Thoracic aorta endothelial cell (primary cell): ENCODE measurements at places on chromosomes 11 and 22. TPM values are rescaled to one million over a fixed set of nuclear protein-coding genes. Genes with fewer than 3 reads are reported as not detected.

RNH1 gene
- total RNA-seq = 127 and 179 TPM in 2 replicates

ISX gene
- total RNA-seq = not detected in 2 replicates

RRM1 gene
- total RNA-seq = 183 and 200 TPM in 2 replicates

CHRM1 gene
- total RNA-seq = not detected in 2 replicates

TRMT2A gene
- 33.4 and 38.6 TPM in 2 replicates for total RNA-seq

CLDN5 gene
- total RNA-seq = 271 and 542 TPM in 2 replicates

OR8G1 gene
- total RNA-seq = not detected in 2 replicates

APOL4 gene
- 1.1 and 1.3 TPM in 2 replicates for total RNA-seq

EFEMP2 gene
- total RNA-seq = 18.9 and 22.0 TPM in 2 replicates

ZC3H12C gene
- 21.0 and 22.4 TPM in 2 replicates for total RNA-seq

KCNA4 gene
- not detected in 2 replicates for total RNA-seq

CSRP3 gene
- not detected in 2 replicates for total RNA-seq

APOBEC3H gene
- 0.40 and 0.79 TPM in 2 replicates for total RNA-seq

SYT7 gene
- 0.13 and 0.36 TPM in 2 replicates for total RNA-seq

RASGRP2 gene
- 0.27 and 0.50 TPM in 2 replicates for total RNA-seq

CCDC73 gene
- not detected in 2 replicates for total RNA-seq

USP35 gene
- 6.6 and 8.9 TPM in 2 replicates for total RNA-seq

MS4A7 gene
- not detected in 2 replicates for total RNA-seq

INSC gene
- 0.07 TPM in 1 of 2 replicates, not detected in the other for total RNA-seq

TSSK2 gene
- not detected in 2 replicates for total RNA-seq

POU2AF2 gene
- total RNA-seq = not detected in 2 replicates

CD81 gene
- 157 and 189 TPM in 2 replicates for total RNA-seq

TECTA gene
- total RNA-seq = 0.40 and 0.50 TPM in 2 replicates

SLC6A5 gene
- total RNA-seq = not detected in 2 replicates

DKK3 gene
- total RNA-seq = 122 and 143 TPM in 2 replicates

SCGB2A2 gene
- not detected in 2 replicates for total RNA-seq

RFPL3 gene
- not detected in 2 replicates for total RNA-seq

CHADL gene
- total RNA-seq = 0.43 and 0.53 TPM in 2 replicates

OR52H1 gene
- 0.22 TPM in 1 of 2 replicates, not detected in the other for total RNA-seq

ASCL2 gene
- not detected in 2 replicates for total RNA-seq

OR5M10 gene
- total RNA-seq = not detected in 2 replicates

OR5B21 gene
- total RNA-seq = not detected in 2 replicates

PLEKHA7 gene
- 0.13 and 1.7 TPM in 2 replicates for total RNA-seq
